ENCODE measurements at places on chromosomes 4 and X.

DNA sequence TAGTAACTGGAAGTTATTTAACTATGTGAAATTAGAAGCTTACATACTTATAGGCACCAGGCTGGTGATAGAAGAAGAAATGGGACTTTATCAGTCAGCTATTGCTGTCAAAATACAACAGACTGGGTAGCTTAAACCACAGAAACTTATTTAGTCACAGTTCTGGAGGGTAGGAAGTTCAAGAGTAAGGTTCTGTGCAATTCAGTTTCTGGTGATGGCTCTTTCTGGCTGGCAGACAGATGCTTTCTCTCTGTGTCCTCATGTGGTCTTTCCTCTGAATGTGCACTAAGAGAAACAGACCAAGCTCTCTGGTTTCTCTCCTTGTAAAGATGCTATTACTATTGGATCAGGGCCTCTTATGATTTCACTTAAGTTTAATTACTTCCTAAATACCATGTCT is 92.1 kb upstream of the ANKRD50 start:
- no peak for DNase-seq

DNA sequence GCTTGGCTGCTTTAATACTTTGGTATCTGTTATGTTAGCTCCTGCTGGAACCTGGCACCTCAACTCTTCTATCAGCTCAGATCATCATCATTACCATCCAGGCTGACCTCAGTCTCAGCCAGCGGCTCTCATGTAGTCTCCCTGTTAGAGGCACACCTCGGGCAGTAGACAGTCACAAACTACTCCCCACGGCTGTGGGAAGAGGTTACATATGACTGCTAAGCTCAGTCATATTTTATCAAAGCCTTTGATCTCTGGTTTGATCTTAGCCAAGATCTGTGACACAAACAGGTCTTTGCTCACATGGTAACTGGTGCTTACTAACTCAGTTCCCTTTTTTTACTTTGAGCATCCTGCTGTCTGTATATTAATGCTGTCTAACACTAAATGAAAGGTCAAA is 384.9 kb downstream of the CENPC start:
- DNase-seq: no peak

DNA sequence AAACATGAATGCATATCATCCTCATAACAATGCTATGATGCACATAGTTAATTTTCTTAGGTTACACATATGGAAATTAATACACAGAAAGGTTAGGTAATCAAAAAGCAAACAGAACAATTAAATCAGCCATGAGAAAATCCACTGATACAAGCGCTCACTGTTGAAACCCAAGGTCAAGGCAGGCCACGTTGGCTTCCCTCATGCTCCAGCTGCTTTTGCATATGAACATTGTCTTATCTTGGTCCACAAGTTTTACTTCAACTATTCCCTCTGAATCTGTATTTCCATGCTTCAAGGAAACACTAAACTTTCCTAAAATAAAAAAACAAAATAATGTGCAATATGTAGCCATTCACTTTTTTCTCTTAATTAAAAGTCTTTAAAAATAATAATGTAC is 34.5 kb upstream of the PLA2G12A start:
- DNase-seq: no peak

GRCh38 chr4:139576219-139576618 is 20.2 kb upstream of the SETD7 start:
- DNase-seq: no peak

GRCh38 chrX:113192418-113192817 is 351.8 kb upstream of the AMOT start:
- DNase-seq: no peak

DNA sequence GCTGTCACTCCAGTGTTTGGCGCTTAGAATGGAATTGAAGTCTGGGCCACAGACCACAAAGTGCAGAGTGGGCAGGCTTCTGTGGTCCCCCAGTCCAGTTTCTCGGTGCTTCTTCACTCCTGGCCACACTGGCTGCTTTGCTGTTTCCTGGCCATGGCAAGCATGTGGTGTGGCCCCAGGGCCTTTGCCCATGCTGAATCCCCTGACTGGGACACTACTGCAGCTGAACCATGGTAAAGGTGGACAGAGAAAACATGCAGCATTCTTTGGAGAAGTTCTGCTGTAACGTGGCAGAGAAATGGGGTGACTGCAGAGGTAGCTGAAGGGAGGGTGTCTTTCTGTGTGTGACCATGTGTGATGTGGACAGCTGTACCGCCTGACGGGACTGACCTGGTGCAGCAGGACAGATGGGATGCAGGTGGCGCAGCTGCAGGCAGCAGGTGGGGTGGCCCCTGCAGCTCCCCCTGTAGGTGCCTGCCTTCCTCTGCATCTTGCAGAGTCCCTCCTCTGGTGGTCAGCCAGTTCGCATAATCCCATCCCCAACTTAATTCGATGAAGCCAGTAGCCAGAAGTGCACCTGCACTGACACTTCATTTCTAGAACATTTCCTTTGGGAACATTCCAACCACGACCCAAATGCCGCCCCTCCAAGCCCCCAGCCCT is 13.2 kb upstream of the S100P start:
- no peak for DNase-seq

GRCh38 chr4:5843573-5844530 is 49.0 kb downstream of the CRMP1 start:
- no peak for DNase-seq

DNA sequence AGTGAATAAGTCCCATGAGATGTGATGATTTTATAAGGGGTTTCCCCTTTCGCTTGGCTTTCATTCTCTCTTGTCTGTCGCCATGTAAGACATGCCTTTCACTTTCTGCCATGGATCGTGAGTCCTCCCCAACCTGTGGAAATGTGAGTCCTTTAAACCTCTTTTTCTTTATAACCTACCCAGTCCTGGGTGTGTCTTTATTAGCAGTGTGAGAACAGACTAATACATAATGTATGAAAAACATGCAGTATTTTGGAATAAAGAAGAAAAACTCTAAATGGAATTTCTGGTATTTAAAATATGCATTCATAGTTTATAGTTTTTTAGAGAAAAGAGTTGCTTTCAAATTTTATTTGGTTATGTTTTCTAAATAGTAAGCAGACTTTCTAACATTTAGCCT is 360.7 kb downstream of the PCDH7 start:
- DNase-seq: no peak

- DNase-seq: no peak
These were observed 180.7 kb downstream of the AR start for GRCh38 chrX:67724359-67725110.

- DNase-seq: peak; percentile 49
These were observed 30.6 kb upstream of the IL9R start for GRCh38 chrX:155966876-155967275.

- DNase-seq: no peak
These were observed 114.2 kb upstream of the GRXCR1 start for GRCh38 chr4:42778349-42778748.

DNA sequence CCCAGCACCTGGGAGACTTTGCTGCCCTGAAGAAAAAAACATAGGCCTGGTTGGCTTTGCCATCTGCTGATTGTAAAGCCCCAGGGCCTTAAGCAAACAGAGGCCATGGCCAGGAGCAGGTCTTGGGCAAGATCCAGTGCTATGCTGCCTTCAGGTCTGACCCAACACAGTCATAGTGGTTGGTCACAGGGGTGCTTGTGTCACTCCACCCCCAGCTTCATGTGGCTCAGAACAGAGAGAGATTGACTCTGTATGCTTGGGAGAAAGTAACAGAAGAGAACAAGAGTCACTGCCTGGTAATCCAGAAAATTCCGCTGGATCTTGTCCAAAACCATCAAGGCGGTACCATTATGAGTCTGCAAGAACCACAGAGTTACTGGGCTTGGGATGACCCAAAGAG is 24.4 kb upstream of the SMARCA5 start:
- no peak for DNase-seq

DNA sequence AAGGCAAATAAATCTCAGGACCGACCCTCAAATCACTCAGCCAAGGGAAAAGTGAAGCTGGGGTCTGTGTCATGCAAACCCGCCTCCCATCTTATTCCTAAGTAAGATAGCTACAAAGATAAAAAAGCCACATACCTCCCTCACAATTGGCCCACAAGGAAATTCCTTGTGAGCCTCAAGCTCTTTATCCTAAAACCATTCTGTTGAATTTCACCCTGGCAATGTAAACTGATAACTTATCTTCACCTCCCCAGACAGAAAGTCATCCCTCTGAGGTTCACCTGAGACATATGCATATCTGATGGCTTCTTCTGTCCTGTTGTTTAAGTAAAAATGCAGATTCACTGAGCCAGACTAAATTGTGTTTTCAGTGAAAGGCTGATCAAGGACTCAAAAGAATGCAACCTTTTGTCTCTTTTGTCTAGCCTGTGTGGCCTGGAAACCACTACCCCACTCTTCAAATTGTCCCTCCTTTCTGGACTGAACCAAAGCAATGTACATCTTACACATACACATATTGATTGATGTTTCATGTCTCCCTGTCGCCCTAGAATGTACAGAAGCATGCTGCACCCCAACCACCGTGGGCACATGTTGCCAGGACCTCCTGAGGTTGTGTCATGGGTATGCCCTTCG is 91.3 kb downstream of the MFAP3L start:
- no peak for DNase-seq

DNA sequence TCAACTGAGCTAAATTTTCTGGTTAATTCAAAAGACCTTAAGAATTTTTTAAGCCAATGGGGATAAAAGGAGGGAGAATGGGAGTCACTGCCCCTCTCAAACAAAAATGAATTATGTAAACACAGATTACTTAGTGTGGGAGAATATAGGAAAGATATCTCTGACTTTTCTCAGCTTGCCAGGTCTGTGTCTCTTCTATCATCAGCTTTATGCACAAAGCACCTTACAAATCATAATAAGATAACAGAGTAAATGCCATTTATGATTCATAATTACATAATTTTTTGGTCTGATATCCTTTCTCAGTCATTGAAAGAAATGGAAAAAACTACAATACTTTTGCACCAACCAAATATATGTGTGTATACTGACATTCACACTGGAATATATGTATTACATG is 604.6 kb upstream of the FAM241A start:
- no peak for DNase-seq

DNA sequence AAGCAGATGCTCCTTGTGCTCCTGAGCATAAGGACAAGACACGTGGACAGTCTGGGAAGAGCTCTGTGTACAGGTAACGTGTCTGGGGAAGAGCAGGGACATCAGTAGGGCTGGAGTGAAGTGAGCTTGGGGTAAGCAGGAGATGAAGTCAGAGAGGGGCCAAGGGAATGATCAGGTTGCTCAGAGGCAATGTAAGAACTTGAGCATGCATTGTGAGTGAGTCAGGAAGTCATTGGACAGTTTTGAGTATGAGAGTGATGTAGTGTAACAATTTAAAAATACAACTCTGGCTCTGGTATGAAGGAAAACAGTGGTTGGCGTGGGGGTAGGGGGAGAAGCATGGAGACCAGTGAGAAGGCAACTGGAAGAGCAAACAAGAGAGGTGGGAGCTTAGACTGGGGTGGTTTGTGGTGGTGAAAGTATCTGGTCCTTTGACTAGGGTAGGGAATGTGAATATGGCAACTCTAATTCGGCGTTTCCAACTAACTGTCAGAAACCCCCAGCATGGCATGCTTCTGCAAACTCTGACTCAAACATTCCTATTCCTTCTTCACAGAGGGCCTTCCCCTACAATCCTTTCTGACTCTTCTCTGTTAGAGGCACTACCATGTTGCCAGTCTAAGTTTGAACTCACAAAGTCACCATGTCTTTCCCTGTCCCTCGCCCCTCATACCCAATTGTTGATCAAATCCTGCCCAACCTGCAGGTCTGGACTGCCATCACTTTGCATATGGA is 57.2 kb downstream of the STBD1 start:
- peak; percentile 7 for DNase-seq

- no peak for DNase-seq
These were observed 125.4 kb downstream of the ATP8A1 start for GRCh38 chr4:42531341-42532030.

DNA sequence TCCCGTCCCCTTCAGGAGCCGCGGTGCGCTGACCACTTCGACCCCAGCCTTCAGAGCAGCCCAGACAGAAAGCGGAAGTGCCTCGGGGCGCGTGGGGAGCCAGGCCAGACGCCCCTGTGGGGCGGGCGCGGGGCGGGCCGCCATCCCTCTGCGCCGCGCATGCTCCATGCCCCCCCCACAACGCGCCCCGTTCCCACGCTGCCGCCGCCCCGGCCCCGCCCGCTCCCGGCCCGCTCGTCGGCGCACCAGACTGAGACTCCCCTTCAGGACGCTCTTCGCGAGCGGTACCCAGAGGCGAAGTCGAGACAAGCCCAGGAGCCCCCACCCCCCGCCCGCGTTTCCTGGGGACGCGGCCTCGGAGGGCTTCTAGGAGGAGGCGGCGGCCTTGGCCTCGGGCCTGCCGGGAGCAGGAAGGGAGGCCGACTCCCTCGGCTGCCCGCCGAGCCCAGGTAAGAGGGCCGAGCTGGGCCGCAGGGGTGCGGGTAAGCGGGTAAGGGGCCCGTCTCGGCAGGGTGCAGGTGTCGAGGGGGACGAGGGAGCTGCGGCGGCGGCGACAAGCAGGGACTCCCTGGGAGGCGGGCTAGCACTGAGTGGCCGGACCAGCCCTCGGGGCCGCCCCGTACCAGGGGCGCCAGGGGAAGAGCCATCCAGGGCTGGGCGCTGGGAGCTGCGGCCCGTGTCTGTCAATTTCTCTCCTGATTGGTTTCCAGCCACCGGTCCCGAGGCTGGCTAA is at the start of gene ZFP92:
Gene ZFP92, plus strand, starts transcription at position 218 of the 733 bp plus-strand sequence. CDS start 6,851 bp downstream, outside the sequence.
- DNase-seq: peak; percentile 29

GRCh38 chr4:7723625-7724024 is 216.0 kb downstream of the AFAP1 start:
- DNase-seq: no peak

DNA sequence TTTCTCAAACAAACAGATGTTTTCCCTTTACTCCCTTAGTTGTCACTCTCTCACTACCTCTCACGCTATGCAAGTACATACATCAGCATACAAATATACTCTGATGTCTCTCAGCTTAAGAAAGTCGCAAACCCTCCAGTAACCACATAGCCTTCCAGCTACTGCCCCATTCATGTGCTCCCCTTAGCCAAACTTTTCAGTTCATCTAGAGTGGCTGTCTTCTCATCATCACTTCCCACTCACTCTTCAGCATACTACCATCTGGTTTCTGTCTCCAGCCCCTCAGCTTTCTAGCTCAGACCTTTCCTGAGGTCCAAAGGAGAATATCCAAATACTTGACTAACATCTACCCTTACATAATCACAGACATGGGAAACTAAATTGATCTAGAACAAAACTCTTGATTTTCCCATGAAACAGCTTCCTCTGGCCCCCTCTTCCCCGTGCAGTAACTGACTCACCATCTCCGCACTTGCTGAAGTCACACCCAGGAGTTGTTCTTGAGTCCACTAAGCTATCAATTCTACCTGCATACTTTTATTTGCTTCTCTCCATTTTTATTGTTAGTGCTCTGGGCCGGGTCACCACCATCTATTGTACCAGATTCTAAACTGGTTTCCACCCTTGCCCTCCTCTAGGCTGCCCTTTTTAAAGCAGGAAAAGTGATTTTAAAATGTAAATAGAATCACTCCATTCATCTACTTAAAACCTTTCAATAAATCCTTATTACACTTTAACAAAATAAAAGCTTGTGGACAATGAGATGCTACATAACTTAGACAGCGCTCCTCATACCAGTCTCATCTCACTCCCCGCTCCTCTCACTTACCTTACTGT is 57.2 kb downstream of the CASP6 start:
- DNase-seq: peak; percentile 46

- DNase-seq: no peak
These were observed 42.1 kb downstream of the TMPRSS11E start for GRCh38 chr4:68489338-68489737.

All from activated naive CD4-positive, alpha-beta T cell treated with anti-CD3 and anti-CD28 coated beads for 36 hours (primary cell).